ENCODE measurements at places on chromosomes 3 and 15.
A peak's percentile ranks its signal among the peaks of the same experiment; 100 is the strongest.

GRCh38 chr3:150365132-150365604 is 42.9 kb upstream of the TSC22D2 start:
- no peak for DNase-seq

GRCh38 chr3:8001712-8002111 is 499.9 kb upstream of the LMCD1 start:
- no peak for DNase-seq

GRCh38 chr3:21417991-21418390 is 333.0 kb downstream of the ZNF385D start:
- DNase-seq, result no peak

DNA sequence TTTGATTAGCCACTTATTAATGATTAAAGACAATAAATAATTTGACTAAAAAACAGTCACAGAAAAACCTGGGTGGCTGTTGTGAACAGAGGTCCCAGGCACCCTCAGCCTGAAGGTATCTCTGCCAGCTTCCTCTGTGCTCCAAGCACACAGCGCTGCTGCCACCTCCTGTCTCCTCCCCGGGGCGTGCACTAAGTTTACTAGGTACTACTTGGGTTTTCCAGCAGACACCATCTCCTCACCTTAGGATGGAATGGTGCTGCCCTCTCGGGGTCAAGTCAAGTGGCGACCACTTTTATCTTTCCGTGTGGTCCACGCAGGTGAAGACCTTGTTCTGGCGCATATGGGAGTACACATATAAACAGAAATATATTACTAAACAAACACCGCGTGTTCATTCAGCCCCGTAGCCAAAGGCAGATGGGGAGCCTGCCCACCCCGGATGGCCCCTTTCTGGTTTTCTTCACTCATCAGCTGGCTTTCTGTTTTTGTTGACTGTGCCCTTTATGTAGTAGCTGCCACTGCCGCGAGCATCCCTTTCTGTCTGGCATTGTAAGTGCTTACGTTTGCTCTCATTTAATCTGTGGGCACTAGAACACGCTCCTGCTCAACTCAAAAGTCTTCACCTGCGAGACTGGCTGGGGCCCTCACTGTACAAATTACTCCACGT is 128.0 kb downstream of the LRIG1 start:
- peak; percentile 26 for DNase-seq

DNA sequence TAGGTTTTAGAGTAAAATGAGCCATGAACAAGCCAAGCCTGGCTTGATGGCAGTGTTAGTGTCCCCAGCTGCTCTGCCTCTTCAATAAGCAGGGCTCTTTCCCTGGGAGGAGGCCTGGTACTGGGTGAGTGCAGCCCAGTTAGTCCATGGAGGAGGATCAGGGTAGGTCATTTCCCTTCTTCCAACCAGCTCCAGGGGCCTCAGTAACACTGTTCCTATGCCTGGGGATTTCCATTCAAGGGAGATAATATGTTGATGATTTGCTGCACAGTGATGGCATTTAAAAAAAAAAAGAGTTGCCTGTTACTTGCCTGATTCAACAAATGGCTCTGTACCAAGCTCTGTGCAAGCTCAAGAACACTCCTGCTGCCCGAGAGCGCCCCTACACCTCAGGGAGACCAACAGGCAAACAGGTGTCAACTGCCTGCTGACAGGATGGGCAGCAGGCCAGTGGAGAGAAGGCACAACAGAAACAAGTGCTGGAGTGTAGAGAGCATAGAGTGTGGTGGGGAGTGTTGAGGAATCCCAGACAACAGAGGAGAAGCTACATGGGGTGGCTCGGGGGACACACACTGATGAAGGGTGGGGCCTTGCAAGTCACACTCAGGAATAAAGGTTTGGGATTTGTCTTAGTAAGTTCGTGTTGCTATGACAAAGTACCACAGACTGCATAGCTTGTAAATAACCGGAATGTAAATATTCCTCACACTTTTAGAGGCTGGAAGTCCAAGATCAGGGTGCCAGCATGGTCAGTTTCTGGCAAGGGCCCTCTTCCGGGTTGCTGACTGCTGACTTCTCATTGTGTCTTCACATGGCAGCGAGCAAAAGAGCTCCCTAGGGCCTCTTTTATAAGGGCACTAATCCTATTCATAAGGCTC is 78.6 kb upstream of the PXYLP1 start:
- no peak for DNase-seq

GRCh38 chr3:177195242-177195991 is 1.9 kb downstream of the TBL1XR1 start:
- peak; percentile 36 for DNase-seq

- DNase-seq, result no peak
Observed at GRCh38 chr15:69597061-69597592, 144.5 kb downstream of the RPLP1 start.

- DNase-seq, result no peak
Observed at GRCh38 chr3:64225695-64226499, 631 bp upstream of the PRICKLE2 start.

DNA sequence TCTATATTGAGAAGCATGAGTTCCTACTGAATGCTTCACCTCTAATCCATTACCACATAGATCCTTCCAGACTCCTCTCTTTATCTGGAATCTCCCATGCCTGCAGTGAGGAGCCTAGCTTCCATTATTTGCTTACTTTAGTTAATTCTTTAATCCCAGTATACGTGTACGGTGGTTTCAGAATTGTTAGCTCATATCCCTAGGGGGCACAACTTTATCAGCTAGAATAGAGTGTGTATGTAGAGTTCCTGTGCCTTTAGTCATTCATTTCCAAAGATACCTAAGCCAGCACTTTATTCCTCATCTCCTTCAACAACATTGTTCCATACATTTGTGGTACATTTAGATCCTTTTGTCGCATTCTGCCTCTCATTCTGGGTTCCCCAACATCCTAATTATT is 226.0 kb downstream of the TJP1 start:
- no peak for DNase-seq

- no peak for DNase-seq
Observed at GRCh38 chr15:66480267-66480666, 17.3 kb downstream of the SNAPC5 start.

DNA sequence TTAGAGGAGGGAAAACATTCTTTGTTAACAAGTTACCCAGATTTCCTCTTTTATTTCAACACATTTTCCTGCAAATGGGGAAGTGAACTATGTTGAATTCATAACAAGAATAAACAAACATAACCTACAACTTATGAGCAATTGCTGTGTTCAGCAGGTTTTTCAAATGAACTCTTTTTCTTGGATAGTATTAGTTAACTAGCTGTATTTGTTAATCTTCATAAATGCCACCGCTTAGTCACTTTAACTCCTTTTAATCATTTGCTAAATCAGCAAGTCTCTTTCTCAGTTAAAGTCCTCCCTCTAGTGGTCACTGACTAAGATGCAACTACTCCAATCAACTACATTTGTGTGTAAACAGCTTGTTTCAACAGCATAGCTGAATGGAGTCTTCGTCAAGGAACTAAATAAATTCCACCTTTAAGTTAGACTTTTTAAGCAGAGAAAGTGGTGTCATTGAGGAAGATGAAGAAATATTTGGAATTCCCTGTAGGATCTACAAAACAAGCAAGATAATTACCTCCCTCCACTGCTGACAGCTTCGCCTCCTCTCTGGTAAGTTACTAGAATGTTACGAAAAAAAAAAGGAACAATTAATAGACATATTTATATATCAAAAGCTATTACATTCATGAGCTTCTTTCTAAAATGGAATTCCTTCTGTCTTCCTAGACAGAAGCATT is 1122.0 kb downstream of the ROBO1 start:
- no peak for DNase-seq

- no peak for DNase-seq
Observed at GRCh38 chr3:106814231-106814630, 563.0 kb upstream of the CCDC54 start.

DNA sequence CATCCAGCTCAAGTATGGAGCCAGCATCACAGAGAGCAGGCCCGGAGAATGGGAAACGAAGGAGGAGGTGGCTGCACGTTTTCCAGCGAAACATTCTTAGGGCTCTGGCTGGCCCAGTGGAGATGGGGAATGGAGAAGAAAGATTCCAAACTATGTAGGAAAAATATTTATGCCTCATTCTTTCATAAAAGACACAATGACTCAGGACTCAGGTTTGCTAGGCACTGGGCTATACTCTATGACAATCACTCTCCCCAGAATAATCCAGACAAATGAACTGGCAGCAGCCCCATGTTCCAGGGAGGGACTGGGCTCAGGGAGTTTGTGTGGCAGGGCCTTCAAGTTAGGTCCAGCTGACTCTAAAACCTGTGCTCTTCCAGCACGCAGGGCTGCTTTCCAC is 110.8 kb upstream of the RAD18 start:
- no peak for DNase-seq

DNA sequence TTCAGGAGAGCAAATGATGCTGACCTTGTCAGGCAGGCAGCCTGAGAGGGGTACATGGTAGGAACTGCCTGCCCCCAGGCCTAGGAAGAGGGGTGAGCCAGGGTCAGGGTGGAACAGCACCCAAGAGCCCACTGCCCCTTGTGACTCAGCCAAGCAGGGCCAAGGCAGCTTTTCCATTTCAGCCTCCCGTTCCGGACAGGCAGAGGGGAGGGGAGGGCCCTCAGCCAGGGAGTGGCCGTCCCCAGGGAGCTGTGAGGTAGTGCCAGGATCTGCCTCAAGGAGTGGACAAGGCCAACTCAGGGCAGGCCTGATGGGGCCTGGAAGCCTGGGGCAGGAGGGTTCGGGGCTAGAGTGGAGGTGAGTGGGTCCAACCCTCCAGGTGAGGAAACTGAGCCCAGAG is 5.1 kb upstream of the ANKRD63 start:
- no peak for DNase-seq

GRCh38 chr3:67692621-67693020 is 38.2 kb upstream of the SUCLG2 start:
- no peak for DNase-seq

GRCh38 chr3:31777092-31777491 is 204.0 kb downstream of the OSBPL10 start:
- DNase-seq, result no peak

DNA sequence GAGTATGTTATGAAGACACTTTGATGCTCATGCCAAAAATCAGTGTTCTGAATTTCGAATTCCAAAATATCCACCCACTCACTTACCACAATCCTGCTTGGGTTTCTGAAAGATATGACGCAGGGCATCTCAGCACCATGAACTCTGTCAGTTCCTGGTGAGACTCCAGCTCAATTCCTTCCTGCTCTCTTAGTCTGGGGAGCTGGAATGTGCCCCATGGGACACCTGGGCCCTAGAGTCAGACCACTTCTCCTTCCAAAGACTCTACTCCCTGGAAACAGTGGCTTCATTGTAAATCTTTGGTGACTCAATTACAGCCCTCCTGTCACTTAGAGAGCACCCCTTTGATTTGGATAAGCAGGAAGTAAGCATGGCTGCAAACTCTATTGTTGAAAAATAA is 50.5 kb downstream of the CD86 start:
- DNase-seq, result no peak

DNA sequence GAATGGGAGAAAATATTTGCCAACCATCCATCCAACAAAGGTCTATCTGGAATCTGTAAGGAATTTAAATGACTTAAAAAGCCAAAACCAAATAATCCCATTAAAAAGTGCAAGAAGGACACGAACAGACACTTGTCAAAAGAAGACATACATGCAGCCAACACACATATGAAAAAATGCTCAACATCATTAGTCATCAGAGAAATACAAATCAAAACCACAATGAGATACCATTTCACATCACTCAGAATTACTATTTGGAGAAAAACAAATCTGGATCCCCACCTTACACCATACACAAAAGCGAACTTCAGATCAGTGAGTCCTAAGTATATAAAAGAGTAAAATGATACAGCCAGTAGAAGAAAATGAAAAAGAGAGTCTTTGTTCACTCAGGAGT is 58.6 kb upstream of the MNS1 start:
- no peak for DNase-seq

- DNase-seq, result peak; percentile 22
Observed at GRCh38 chr3:57910990-57911389, 97.2 kb upstream of the FLNB start.

DNA sequence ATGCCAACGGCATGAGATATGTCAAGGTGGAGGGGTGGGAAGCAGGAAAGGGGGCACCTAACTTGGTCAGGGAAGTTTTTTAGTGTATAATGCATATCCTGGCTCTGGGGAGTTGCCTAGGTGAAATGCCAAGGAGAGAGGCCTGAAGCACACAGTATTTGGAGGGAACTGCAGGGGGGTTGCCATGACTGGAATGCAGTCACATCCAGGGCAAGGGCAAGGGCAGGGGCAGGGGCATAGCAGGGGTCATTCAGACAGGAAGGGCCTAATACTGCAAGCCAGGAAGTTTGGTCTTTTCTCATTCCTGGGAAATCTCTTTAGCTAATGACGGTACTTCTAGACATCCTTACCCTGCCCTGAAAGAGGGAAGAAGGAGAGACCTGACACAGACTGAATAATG is 60.5 kb downstream of the MYRIP start:
- DNase-seq, result no peak

DNA sequence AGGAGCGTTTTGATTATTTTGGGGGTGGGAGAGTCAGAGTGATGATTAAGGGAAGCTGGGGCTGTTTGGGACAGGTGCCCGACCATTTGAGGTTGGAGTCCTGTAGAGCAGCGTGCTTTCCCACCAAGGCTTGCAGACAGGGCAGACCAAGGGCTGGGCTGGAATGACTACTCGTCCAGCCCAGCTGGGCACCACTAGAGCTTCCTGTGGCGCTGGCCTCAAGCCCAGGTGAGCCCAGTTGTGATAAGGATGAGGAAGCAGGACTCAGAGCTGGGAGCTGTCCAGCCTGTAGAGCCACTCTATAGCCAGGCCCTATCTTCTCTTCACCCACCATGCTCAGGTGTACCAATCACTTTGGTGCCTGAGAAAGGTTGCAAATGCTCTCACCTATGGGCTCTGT is 75.8 kb upstream of the ACAN start:
- no peak for DNase-seq

GRCh38 chr3:20772869-20773268 is 586.9 kb upstream of the SGO1 start:
- DNase-seq, result no peak

DNA sequence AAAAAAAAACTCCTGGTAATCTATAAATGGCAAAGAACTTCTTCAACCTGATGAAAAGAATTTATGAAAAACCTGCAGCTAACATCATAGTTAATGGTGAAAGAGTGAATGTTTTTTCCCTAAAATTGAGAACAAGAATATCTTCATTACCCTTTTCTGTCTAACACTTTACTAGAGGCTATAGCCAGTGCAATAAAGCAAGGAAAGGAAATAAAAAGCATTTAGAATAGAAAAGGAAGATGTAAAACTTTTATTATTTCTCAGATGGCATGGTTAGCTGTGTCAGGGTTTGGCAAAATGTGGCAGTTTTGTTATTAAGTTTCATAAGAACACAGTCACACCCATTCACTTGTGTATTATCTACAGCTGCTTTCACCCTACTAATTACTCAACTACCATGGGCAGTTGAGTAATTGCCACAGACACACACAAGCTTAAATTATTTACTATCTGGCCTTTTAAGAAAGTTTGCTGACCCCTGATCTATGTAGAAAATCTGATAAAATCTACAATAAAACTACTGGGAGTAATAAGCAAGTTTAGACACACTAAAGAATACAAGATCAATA is 465.1 kb downstream of the MAGI1 start:
- no peak for DNase-seq

Data from activated CD4-positive, alpha-beta T cell treated with anti-CD3 and anti-CD28 coated beads for 48 hours (primary cell).